ENCODE measurements at places on chromosomes 4 and X. TPM values are rescaled to one million over a fixed set of nuclear protein-coding genes. Genes with fewer than 3 reads are reported as not detected.
A peak's percentile ranks its signal among the peaks of the same experiment; 100 is the strongest.

DNA sequence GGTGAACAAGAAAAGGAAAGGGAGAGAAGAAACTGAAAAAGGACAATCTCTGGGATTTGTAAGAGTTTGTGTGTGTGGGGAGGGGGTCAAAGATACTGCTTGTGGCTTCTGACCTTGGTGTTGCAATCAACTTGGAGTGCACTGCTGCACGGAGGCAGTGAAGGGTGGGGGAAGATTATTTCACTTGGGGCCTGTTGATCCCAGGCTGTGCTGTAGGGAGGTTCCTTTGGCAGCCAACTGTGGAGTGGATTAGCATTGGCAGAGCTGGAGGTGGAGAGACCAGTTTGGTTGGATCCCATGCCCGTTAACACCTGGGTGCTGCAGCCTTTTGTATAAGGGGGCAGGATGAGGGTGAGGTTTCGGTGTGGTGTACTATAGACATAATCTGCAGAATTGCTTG lies 38.2 kb downstream of the AFF1 start:
- peak; percentile 58 for DNase-seq

The SLC10A4 gene
- total RNA-seq = not detected

The SLC2A9 gene
- total RNA-seq = 9.5 TPM

DNA sequence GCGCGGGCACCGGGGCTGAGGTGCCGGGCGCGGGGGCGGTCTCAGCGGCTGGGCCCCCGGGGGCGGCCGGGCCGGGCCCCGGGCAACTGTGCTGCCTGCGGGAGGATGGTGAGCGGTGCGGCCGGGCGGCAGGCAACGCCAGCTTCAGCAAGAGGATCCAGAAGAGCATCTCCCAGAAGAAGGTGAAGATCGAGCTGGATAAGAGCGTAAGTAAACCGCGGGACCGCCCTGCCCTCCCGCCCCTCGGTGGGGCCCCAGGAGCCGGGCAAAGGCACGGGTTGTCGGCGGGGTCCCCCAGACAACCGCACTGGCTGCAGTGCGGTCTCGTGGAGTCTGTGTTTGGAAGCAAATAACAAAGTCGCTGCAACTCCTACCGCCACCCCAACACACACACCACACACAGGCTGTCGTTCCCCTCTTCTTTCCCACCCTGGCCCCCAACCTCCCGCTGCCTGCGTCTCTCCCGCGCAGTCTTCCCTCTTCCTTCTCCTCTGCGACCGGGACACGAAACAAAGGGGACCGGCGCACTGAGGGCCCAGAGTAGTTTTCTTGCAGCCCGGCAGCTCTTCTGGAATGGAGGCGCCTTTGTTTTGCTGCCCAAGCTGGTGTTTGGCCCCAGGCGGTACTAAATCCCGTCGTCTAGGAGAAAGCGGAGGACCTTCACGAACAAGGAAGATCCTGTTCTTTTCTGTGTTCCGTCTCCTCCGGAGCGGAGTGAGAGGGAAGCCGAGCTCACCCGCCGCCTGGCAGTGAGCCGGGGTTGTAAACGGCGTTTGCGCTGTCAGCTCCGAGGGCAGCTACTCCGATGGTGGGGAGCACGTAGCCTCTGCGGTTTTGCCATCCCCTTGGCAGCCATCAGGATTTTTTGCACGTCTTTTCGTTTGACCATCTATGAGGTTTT lies 788 bp downstream of the SAP30 start:
- DNase-seq = peak; percentile 60

The CCNG2 gene
- 107 TPM for total RNA-seq

The HS6ST2 gene
- 1.2 TPM for total RNA-seq

The FAAH2 gene
- total RNA-seq = 52.7 TPM

GRCh38 chr4:4460759-4461158 lies 73.9 kb downstream of the NSG1 start:
- no peak for DNase-seq

GRCh38 chrX:148610328-148610698 lies 109.9 kb downstream of the AFF2 start:
- DNase-seq = no peak

GRCh38 chrX:101009090-101009489 lies 39.6 kb downstream of the ARL13A start:
- no peak for DNase-seq

- DNase-seq = no peak
Measured at GRCh38 chr4:13527981-13528820, 16.1 kb downstream of the NKX3-2 start.

The PGRMC1 gene
- 177 TPM for total RNA-seq

The PABPC5 gene
- total RNA-seq = 2.2 TPM

- no peak for DNase-seq
Measured at GRCh38 chr4:185723631-185724260, 88.2 kb downstream of the SORBS2 start.

- no peak for DNase-seq
Measured at GRCh38 chr4:153010146-153010545, 74.0 kb downstream of the FHDC1 start.

DNA sequence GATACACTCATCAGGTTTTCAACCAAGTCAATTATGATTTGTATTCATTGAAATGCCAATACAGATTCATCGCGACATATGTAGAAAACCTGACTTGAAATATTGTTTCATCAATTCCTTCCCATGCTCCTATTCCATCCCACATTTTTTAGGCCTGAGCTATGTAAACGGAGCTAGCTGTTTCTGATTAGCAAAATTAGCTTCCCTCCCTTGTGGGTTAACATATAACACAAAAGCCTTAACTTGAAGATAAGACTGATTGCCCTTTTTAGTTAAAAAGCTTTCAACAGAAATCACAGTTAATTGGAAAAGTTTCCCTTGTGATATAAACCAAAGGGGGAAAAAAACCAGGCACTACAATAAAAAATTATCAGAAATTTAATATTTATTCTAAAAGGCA lies 32.8 kb upstream of the DCLK2 start:
- DNase-seq = no peak

DNA sequence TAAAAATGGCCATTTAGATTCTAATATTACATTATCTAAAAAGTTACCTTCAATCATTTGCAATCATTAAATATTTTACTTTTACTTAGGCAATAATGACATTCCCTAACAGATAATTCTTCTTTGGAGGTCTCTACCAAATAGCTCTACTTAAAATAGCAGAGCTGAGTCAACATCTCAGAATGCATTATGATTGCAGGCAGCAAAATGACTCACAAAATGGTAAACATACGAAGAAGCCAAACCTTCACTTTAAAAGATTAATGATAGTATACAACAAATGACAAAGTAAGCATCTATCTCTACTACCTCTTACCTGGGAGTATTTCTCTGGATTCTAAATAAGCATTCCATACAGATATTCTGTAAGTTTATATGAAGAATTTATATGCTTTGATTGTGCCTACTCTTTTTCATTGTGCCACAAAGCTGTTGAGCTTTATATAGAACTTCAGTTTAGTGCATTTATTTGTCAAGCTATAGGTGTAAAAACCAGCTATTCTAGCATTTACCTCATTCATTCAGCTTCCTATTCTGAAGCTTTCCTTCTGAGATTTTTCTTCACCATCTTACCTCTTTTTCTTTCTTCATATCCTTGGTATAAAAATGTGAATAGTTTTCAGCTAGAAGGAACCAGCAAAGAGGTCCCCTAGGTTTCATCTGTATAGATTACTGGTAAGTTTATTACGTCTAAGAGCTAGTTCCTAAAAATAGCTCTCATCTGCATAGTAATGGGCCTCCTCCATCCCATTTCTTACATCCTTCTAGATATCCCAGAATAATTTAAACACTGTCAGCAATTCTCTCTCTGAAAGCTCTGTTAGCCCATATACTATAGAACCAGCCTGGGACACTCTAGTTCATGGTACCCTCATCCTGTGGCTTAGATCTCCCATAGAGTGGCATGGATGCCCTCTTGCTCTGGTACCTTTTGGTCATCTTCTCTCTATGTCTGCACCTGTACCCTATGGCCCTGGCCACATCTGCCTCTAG lies 17.2 kb upstream of the SPCS3 start:
- DNase-seq = no peak

GRCh38 chr4:121717680-121718237 lies 21.0 kb upstream of the ANXA5 start:
- DNase-seq = no peak

The NEUROG2 gene
- 0.29 TPM for total RNA-seq

The TLR10 gene
- total RNA-seq = 0.48 TPM
